H1 (cell line): ENCODE measurements at places on chromosomes 3 and 15. TPM values are rescaled to one million over a fixed set of nuclear protein-coding genes. Genes with fewer than 3 reads are reported as not detected.

Gene GOLGA6B
- total RNA-seq: not detected in 2 replicates

Gene ONECUT1
- 6.1 and 6.4 TPM in 2 replicates for total RNA-seq

GRCh38 chr3:13149330-13150108, 76.3 kb upstream of the IQSEC1 start:
- DNase-seq: no peak

GRCh38 chr15:36601497-36601932, 22.1 kb downstream of the CDIN1 start:
- DNase-seq: no peak

Gene C2CD4B
- total RNA-seq: 0.40 and 0.73 TPM in 2 replicates

DNA sequence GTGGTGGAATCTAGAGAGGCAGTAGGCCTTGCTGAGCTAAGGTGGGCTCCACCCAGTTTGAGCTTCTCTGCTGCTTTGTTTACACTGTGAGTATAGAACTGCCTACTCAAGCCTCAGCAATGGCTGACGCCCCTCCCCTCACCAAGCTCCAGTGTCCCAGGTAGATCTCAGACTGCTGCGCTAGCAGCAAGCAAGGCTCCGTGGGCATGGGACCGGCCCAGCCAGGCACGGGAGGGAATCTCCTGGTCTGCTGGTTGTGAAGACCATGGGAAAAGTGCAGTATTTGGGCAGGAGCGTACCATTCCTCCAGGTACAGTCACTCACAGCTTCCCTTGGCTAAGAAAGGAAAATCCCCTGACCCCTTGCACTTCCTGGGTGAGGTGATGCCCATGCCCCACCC, 407.1 kb downstream of the ZPLD1 start:
- no peak for DNase-seq
